Activated T-helper 1 cell treated with anti-CD3 and anti-CD28 coated beads, Interleukin-2, amount 50 U/mL, for 16 hours (primary cell): ENCODE measurements at places on chromosomes 11 and 22.

- DNase-seq: no peak
These were observed 62.2 kb upstream of the HEPHL1 start for GRCh38 chr11:93958991-93959390.

DNA sequence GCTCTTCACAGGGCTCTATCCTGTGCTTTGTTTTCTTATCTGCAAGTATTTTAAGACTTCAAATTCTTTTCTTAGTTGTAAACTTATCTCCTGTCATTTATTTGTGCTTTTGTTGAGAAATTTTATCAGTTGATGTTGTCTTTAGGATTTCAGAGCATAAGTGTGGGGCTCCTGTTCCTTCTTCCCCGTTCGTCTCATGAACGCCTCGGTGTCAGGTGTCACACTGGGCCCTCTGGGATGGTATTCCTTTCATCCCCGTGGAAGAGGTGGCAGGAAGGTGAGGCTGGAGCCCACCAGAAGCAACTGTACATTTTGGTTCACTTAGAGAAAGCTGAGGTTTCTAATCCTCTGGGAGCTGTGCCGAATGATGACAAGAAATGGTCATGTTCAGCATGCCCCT lies 17.9 kb downstream of the NADSYN1 start:
- no peak for DNase-seq

GRCh38 chr22:31274017-31274416 lies 18.3 kb downstream of the PIK3IP1 start:
- DNase-seq: no peak

DNA sequence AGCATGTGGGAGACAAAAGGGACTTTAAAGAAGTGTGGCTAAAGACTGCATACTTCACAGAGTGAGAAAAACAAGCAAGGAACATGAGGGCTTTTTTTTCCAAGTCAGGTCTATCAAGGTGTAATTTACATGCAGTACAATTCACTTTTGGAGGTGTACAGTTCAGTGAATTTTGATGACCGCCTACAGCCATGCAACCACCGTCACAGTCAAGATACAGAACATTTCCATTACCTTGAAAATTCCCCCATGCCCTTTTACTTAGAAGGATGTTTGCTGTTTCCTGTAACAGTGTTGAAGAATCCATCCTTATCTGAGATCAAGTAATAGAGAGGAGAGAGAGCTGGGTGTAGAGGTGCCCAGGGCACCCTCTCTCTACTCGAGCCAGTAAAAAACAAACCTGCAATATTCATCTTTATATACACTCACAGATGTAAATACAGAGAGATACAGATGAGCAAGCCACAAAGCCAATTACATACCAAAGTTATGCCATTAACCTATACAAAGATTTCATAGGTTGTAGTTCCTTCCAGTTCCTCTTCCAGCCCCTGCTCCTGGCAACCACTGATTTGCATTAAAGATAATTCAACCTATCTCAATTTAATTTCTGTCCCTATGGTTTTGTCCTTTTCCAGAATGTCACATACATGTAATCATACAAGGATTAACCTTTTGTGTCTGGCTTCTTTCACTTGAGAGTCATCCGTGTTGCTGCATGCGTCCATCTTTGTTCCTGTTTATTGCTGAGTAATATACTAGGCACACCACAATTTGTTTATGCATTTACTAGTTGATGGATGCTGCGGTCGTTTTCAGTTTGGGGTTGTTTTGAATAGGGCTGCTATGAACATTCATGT lies 35.0 kb upstream of the RASD2 start:
- DNase-seq: no peak

DNA sequence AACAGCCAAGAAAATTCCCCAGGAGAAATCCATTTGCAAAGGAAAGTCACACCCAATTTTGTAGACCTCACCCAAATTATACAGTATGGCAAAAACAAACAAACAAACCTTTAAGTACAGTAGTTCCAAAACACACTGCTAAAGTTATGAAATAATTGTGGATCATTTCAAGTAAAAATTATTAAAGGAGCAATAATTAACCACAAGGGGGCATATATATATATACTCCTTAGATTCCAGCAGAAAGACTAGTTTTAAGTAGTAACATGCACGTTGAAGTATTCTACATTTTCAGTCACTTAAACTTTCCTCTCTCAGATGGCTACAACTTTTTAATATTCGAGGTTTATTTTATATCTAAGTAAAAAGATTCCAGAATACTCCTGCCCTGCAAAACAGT lies 26.8 kb downstream of the RNF141 start:
- no peak for DNase-seq

DNA sequence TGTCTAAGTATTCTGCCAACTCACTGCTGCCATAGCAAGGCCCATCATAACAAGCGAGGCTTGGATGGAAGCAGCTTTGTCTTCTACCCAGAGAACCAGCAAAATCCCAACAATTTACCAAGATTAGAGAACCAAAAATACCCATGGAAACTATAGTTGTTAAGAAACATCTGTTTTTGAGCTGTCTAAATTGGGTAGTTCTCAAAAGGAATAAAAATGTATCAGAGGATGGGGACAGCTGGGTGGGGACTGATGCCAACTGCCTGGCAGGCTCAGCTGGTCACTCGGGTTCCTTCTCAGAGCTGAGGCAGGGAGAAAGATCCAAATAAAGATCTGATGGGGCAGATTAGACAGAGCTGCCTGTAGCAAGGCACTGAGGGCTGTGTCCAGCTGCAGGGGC lies 85.9 kb upstream of the GRK3 start:
- DNase-seq: no peak

DNA sequence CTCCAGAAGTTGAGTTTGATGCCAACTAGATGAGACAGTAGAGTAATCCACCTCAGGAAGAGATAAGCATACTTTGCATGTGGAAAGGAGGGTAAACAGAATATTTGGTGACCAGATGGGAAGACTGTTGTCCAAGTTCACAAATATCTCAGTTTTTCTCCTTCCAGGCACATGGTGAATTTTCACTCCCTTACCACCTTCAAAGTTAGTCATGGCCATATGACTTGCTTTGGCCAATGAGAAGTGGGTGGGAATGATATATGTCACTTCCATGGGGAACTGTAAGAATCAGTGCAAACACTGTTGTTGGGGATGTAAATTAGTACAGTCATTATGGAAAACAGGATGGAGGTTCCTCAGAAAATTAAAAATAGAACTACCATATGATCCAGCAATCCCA lies 105.8 kb downstream of the SPATA19 start:
- no peak for DNase-seq

DNA sequence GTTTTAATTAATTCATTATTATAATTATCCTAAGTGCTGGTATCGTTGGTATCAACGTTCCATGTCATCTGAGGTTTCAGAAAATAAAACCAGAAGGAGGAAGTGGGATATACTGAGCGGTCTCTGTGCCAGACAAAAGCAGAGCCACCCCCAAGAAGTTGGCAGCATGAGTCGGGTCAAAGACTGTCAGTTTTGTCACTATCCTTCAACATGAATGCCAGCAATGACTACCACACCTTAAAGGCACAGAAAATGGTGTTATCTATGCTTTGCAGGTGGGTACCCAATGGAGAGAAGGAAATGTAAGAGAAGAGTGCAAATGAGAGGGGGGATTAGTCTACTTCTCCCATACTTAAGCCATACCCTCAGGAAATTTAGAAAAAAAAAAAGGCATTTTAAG lies 408.5 kb downstream of the OPCML start:
- no peak for DNase-seq
